ENCODE measurements at places on chromosomes 11 and 22.

GRCh38 chr22:27433585-27434190 is 367.9 kb downstream of the MN1 start:
- no peak for DNase-seq

- DNase-seq = no peak
Observed at GRCh38 chr22:49701380-49702067, 126.1 kb downstream of the BRD1 start.

DNA sequence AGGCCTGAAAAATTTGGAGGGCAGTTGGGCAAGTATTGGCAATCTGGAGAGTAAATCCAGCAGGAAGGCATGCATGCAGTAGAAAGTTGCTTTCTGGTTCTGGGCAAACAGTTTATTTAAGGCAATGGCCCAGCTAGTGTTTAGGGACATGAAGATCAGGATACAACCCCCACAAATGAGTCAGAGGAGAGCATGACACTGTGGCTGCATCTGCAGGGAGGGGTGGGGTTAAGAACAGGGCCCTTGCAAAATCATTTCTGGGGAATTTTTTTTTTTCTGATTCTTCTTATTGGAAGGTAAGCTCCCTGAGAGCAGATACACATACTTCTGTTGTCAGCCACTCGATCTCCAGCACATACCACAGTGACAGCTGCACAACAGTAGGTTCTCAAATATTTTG is 61.1 kb downstream of the FDX1 start:
- no peak for DNase-seq

DNA sequence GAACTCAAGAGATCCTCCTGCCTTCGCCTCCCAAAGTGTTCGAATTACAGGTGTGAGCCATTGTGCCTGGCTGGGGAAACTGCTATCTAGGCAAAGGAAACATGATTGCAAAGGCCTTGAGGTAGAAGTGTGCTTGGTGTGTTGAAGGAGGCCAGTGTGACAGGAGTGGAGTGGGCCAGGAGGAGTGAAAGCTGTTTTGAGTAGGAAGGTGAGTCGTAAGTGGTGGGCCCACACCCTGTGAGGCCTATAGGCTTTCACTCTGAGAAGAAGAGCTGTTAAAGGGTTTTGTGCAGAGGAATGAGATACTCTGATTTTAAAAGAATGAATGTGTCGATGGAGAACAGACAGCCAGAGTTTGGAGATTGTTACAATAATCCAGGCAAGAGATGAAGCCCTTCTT is 43.4 kb downstream of the WEE1 start:
- no peak for DNase-seq

- DNase-seq = no peak
Observed at GRCh38 chr22:25359601-25360261, 140.3 kb downstream of the CRYBB2 start.

- no peak for DNase-seq
Observed at GRCh38 chr22:41813726-41814410, 13.4 kb downstream of the CCDC134 start.

Measured in activated T-cell treated with anti-CD3 and anti-CD28 coated beads for 48 hours (primary cell).